ENCODE measurements at places on chromosomes 2 and 18.

- no peak for DNase-seq
Measured at GRCh38 chr18:63664571-63664970, 2.9 kb upstream of the SERPINB3 start.

DNA sequence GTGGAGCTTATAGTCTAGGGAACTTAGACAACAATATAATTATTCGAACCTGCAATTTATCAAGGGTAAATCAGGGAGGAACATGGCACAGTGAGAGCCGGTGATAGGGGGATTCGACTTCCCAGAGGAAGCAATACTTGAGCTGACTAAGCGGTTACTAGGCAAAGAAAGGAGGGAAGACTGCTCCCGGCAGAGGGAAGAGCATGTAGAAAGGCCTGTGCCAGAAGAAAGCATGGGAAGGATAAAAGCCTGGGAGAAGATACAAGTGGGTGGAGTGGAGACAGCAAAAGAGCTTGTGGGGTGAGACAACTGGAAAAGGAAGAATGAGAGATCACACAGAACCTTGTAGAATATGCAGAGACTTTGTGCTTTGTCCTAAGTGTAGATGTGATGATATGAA is 93.3 kb downstream of the MARCHF4 start:
- no peak for DNase-seq

DNA sequence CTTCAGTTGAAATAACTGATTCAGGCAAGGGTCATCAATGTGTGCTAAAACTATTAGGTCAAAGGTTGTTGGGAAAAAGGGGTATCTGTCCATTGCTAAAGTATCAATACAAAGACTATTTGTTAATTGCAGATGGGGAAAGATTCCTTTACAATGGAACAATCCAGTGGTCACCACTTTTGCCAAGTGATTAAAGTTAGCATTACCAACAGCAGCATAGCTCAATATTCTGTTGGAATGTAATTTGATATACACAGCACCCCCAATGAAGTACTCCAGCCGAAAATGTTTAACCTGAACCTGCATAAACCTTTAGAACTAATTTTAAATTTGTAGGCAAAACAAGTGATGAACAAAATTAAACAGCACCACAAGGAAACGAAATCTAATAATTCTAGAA is 191.0 kb downstream of the TCF4 start:
- DNase-seq, result no peak

DNA sequence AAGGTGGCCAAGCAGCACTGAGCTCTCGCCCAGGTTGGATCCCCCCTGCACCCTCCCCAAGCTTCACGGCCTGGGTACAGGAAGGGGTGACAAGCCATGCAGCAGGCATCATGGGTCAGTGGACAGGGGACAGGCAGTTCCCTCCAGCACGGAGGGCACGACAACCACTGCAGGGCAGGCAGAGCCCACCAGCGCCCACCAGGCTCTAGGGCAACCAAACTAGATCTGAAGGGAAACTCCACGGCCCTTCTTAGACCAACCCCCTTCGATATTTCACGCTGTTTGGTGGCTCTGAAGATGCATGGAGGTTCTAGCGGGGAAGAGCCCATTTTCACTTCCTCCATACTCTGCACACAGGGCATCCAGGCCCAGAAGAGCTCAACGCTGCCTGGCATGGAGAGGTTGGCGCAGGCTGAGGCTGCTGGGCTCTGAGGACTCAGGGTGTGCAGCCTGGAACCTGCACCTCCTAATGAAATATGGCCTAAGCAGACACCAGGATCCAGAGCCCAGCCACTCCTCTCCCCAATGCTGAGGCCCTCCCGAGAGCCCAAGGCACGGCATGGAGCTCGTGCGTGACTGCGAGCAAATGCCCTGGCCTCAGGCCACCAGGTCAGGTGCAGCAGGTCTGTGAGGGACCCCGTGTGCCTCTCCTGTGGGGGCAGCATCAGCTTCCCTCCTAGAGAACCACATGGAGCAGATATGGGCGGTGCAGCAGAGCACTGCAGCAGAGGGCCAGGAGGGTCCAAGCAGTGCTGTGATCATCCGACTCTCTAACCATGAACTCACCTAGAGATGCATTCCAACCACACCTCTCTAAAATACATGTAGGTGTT is 8.7 kb upstream of the MTERF4 start:
- DNase-seq, result no peak

DNA sequence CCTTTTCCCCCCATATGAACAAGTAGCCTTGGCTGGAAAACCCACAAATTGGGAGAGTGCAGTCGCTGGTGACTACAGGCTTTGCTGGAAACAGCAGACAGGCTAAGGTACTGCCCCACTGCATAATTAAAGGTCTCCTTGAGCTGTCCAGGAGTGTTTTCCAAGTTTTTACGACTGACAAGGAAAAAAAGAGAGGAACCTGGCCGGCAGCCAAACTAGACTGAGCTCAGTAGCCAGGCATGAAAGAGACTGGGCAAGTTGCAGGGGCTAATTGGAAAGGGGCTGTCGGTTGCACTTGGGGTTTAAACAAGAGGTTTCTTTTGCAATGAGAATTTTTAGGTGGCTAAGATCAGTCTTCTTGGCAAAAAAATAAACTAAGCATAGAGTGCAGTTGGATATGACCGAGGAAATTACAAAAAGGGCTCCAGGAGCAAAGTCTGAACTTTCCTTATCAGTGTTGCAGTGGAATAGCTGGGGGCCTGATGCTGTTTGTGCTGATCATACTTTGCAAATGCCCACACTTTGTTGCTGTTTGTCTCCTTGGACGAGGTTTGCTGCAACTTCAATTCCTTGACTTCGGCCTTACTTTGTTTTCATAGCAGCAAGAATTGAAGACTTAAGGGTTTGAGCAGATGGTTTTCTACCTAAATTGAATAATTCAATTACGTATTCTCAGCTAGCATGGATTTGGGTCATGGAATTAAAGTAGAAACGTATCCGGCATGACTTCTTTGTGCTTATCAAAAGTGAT is 2.1 kb downstream of the GULP1 start:
- DNase-seq, result peak; percentile 87

- no peak for DNase-seq
Measured at GRCh38 chr2:229591611-229592010, 122.7 kb downstream of the DNER start.

- peak; percentile 8 for DNase-seq
Measured at GRCh38 chr2:26970928-26971627, 641 bp downstream of the MAPRE3 start.

DNA sequence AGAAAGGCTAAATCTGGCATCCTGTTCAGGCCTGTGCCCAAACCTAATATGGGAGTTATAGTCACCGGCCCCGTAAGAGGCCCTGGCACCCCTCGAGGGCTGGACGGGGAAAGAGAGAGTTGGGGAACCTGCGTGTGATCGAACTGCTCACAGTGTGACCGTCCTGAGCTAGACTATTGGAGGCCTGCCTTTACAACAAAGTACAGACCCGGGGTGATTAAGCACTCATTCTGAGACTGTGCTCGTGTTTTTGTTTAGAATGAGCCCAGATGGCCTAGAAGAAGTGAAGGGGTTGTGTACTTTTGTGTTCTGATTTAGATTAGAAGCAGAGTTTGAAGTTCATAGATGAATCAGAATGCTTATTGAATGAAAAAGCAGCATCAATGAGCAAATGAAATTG is 115.3 kb downstream of the ACOXL start:
- no peak for DNase-seq

DNA sequence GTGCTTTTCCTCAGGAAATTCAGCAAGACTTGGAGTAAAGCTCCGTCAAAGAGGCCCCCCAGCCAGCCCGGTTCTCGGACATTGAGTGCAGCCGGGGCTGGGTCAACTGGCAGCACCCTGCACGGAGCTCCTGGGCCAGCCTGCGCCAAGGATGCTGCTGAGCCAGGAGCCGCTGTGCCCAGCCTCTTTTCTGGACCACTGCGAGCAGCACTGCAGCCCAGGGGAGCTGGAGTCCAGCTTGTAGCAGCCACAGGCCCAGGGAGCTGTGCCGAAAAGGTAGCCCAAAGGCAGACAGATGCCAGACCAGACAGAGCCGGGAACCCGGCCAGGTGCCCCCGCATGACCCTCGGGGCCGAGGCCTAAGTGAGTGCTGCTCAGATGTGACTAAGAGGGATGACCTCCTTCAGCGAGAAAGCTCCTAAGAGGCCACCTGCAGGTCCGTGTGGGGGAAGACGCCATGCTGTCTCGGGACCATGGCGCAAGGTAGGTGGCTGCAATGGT is 7.3 kb downstream of the CLHC1 start:
- no peak for DNase-seq

- no peak for DNase-seq
Measured at GRCh38 chr2:239463541-239464165, 62.8 kb upstream of the HDAC4 start.

DNA sequence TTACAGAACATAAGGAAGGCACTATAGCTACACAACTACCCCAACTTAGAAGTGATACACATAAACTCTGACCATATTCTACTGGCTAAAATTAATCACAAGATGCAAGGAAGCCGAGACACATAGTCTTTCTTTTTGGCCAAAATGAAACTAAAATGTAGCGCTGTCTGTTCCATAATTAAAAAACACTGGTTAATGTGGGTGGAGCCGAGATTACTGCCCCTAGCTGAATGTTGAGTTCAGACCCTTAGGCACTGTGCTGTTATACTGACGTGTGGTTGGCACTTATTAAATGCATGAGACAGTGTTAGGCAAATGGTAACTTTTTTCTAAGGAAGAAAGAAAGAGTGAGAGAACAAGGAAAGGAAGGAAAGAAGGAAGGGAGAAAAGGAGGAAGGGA is 254.6 kb upstream of the RND3 start:
- no peak for DNase-seq

GRCh38 chr2:54773838-54774237 is 50.4 kb downstream of the EML6 start:
- peak; percentile 38 for DNase-seq

- no peak for DNase-seq
Measured at GRCh38 chr18:49851624-49852023, 38.3 kb upstream of the ACAA2 start.

Measured in RKO (cell line).